ENCODE measurements at places on chromosomes 4 and X. TPM values are rescaled to one million over a fixed set of nuclear protein-coding genes. Genes with fewer than 3 reads are reported as not detected.

DNA sequence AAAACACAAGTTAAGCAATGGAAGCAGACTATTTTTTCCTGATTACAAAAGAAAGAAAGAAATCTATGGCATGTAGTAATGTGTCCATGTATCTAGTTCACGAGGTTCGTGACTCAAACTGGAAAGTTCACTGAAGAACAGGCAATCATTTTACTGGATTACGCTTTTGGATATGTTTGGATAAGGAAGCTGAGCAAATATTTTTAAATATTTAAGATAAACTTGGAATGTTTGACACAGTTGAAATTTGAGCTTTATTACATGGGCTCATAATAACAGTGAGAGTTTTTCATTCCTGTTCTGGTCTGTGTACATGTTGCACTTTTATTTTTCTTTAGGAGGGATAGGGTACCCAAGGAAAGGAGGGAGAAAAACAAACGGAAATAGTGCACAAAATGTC lies 244.2 kb upstream of the GK2 start:
- DNase-seq, result no peak

GRCh38 chr4:174714393-174715211 lies 114.4 kb downstream of the GLRA3 start:
- DNase-seq, result peak; percentile 34

DNA sequence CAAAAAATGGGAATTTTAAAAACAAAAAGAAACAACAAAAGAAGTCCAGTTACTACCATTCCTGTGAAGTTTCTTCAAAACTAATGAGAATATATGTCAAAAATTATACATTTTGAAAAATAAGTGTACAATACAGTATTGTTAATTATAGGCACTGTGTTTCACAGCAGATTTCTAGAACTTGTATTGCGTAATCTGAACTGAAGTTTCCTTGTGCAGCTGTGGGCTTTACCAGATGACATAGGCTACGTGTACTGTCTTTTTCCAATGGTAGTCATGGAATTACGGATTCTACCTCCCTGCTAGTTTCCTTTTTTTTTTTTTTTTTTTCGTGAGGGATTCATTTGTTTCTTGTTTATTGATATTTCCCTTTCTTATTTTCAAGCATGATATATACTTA lies 113.8 kb upstream of the GABRA2 start:
- no peak for DNase-seq

DNA sequence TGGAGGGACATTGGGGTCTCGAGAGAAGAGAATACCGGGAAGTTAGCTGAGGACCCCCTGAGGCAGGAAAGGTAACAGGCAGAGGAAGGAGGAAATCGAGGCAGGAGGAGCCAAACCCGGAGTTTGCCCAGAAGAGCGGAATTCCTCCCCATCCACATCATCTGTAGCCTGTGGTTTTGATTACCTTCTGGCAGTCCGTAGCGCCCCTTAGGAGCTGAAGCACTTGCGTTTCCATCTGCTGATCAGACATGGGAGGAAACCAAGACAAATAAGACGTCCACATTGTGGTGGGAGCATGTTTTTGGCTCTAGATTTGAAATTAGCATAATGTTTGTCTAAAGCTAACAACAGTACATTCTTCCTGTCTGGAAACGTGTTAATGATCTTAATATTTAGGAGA lies 26.8 kb upstream of the HMX1 start:
- DNase-seq, result no peak

DNA sequence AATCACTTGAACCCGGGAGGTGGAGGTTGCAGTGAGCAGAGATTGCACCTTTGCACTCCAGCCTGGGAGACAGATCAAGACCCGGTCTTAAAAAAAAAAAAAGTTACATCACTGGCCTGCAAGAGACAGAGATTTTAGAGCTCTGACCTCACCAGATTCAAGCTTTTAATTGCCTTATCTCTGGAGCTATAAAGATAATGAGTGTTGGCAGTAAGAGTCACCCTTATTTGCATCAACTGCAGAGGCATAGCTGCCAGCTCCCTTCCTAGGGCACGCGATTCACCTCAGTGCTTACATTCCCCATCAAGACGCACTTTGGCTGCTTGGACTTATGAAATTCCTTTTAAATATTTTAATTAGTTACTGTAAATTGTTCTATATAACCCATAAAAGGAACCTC lies 12.5 kb upstream of the SPATA4 start:
- DNase-seq, result no peak

DNA sequence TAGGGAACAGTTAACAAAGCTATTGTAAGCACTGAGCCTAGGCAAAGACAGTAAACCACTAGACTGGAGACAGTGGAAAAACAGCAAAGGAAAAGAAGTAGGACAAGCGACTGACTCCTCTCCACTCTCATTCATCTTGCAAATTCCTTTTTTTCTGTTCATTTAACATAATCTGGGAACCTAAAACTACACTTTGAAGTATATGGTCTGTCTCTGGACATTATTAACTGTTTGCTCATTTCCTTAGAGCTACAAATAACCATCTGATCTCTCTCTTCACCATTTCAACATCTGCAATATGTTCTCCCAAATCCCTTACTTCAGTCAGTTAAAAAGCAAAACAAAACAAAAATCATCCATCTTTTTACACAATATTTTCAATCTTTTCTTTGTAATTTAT lies 642 bp downstream of the HMGN5 start:
- no peak for DNase-seq

DNA sequence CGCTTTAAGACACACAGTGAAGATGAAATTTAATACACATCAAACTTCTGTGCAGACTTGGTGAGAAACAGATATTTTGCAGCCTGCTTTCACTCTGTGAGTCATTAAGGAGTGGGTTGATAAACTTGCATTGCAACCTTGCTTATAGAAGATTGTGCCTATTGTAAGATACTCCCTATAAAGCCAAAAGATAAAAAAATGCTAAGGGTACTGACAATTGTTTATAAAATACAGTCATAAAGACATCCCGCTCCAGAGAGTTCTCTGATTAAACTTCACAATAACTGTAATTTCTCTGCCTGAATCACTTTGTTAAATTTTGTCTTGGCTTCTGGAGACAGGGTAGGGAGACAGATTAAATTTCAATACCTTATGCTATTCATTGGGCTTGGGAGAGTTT lies 49.1 kb downstream of the GALNT7 start:
- DNase-seq, result peak; percentile 62

GRCh38 chr4:54516556-54517215 lies 141.1 kb upstream of the KIT start:
- DNase-seq, result peak; percentile 45

- no peak for DNase-seq
These were observed 39.2 kb downstream of the SEL1L3 start for GRCh38 chr4:25823632-25824031.

DNA sequence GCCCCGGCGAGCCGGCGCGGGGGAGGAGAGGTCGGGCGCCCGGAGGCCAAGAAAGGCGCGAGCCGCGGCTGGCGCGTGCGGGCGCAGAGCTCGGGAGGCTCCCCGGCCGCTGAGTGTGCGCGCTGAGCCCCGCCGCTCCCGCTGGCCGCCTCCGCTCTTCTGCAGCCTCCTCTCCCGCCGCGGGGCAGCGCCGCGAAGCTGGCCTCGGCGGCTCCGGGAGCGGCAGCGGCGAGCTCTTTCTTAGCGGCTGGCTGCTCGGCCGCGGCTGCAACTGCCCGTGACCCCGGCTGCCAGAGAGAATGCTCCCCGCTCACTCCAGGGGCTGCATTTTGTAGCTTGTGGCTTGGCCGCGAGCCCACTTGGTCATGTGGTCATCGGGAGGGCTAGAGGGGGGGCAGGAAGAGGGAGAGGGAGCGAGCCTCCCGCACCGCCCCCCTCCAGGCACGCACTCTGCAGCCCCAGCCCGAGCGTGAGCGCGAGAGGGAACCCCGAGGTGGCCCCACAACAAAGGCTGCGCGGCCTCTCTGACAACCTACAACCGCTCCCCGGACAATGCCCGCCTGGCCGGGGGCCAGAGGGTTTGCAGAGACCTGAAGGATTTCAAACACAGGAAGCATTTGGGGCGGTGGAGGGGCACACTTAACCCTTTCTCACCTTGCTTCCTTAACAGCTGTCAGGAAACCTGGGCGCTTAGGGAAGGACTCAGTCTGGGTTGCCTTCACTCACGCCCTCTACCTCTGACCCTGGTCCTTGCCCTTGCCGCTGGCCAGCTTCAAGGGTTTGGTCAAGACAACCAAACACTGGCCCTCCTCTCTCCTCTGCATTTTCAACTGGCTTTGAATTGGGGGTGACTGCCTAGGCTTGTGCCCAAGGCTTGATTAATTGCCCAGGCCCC lies at the start of gene APLN:
Gene APLN, minus strand, starts transcription at position 305 of the 895 bp plus-strand sequence. CDS start 326 bp downstream, outside the sequence.
- peak; percentile 52 for DNase-seq

DNA sequence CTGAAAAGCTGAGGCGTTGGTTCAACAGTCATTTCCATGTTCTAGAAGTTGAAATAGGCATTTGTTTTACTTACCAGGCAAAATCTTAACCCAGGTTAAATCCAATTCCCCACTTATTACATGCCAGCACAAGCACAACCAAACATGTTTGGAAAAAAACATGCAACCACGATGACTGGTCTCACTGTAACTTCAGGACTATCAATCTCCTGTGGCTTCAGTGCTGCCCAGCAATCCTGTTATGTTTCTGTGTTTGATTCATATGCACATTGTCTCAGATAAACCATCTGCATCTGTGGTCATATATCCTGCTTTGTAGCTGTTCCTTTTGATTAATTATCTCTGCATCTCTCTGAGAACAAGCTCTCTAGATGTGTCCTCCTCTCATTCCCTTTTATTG lies 28.3 kb downstream of the PRDM8 start:
- no peak for DNase-seq

DNA sequence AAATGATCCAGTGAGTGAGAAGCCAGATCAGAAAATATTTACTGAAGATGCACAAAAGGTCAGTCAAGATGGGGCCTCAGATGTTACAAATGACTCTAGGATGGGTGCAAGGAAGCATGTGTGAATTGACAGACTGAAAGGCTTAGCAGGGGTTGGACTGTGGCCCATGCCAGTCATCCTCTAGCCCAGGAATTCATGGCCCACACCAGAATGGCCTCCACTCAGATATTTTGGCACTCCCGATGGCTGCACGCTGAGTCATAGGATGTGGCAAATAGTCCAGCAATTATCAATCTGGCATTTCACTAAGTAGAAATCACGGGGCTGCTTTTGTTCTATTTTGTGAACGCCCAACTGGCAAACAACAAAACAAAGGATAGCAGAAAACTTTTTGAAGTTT lies 406.5 kb downstream of the IQCM start:
- peak; percentile 94 for DNase-seq

DNA sequence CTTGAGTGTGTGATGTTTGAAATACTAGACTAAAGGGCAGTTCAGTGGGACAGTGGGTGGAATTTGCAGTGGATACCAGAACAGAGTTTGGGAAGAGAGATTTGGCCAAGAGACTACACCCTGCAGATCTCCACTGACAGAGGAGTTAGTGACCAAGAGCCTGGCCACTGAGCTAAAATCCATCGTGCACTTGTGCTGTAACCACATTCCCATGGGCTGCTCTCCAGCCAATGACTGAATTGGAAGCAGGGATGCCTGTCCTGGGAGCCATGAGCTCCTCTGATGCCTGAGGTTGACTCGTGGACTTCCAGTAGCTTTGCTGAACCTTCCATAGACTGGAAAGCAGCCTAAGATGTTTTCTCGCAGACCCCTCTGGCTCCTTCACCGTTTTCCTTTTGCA lies 296.1 kb downstream of the TRIML1 start:
- DNase-seq, result no peak

DNA sequence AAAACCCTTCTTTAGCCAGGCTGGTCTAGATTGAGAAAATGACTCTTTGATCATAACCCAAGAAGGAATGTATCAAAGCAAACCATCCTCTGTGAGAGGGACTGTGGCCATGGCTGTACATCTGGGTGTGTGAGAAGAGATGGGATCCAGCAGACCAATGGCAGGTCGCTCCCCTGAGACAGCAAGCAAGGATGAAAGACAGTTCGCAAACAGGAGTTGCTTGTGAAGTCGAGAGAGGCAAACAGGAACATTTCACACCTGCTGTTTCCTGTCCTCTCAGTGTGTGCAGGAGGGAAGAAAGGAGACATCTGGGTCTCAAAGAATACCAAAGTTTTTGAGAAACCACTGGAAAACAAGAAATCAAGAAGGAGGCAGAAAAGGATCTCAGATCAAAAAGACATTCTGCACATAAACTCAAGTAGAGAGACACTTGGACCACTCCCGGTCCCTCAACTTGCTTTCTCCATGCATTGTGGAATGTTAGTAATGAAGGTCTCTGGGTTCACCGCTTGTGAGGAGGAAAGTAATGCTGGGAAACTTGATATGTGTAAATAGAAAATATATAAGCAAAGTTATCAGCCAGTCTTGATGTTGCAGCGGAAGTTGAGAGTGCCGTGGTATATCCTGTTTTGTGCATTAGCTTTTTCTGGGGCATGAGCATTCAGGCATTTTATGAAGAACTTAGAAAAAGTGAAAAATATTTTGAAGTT lies 327.5 kb downstream of the BMPR1B start:
- DNase-seq, result no peak

The HHIP gene
- 48.8 TPM for total RNA-seq

The FGF13 gene
- 4.9 TPM for total RNA-seq

The TMEM35A gene
- total RNA-seq, result not detected

The YY2 gene
- total RNA-seq, result 1.7 TPM

The ACE2 gene
- not detected for total RNA-seq

The STBD1 gene
- total RNA-seq, result 3.5 TPM

Measured in HT1080 (cell line).